ENCODE measurements at places on chromosomes 7 and 10. TPM values are rescaled to one million over a fixed set of nuclear protein-coding genes. Genes with fewer than 3 reads are reported as not detected.
A peak's percentile ranks its signal among the peaks of the same experiment; 100 is the strongest.

Gene MBLAC1
- total RNA-seq = 4.2 TPM

- DNase-seq = no peak
Observed at GRCh38 chr10:112369495-112370423, 4.2 kb upstream of the ACSL5 start.

DNA sequence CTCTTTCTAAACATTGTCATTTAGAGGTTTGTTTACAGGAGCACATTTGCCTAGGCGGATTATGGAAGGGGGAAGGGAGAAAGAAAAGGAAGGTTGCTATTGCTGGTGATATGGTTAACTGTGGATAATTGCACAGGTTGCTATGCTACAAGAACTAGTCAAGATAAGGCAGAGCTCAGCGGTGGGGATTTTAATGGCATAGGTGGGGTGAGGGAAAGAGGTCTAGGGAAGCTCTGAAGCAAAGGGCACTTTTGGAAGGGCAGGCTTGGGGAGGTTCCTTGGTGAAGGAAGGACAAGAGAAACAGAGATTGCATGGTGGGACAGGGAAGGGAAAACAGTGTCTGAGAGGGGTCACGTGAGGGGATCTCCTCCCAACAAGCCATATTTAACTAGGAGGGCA, 19.5 kb downstream of the HYAL4 start:
- DNase-seq = no peak

GRCh38 chr7:106419455-106420182, 134.8 kb upstream of the NAMPT start:
- no peak for DNase-seq

Gene PRRT4
- not detected for total RNA-seq

GRCh38 chr10:33067917-33068316, 109.9 kb upstream of the ITGB1 start:
- DNase-seq = no peak

- peak; percentile 30 for DNase-seq
Observed at GRCh38 chr7:29612596-29612995, 49.0 kb downstream of the PRR15 start.

Gene ADARB2
- total RNA-seq = not detected

Gene SORBS1
- 8.2 TPM for total RNA-seq

Gene ATOH7
- total RNA-seq = under 0.01 TPM

Gene CLEC5A
- not detected for total RNA-seq

DNA sequence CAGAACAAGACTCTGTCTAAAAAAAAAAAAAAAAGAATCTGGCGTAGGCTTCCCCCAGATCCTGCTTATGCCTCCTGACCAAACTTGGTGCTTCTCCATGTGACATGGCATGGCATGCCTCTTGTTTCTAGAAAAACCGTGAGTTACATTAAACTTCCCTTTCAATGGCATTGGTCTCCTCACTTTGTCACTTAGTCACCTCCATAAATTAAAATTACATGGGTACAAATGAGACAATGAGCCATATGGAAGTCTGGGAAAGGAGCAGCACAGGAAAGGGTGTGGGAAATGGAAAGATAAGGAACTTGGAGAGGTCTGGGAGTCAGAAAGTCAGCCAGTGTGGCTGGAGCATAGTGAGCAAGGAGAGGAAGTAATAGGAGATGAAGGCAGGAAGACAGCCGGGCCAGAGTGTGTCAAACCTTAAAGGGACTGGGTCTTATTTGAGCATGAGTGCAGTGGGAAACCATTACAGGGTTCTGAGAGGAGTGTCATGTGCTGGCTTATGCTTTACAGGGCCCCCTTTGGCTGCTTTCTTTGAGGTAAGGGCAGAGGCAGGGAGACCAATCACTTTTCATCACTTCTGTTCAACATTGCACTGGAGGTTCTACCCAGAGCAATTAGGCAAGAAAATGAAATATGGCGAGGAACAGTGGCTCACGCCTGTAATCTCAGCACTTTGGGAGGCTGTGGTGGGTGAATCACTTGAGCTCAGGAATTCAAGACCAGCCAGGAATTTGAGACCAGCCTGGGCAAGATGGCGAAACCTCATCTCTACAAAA, 21.3 kb upstream of the ZMIZ2 start:
- peak; percentile 86 for DNase-seq

DNA sequence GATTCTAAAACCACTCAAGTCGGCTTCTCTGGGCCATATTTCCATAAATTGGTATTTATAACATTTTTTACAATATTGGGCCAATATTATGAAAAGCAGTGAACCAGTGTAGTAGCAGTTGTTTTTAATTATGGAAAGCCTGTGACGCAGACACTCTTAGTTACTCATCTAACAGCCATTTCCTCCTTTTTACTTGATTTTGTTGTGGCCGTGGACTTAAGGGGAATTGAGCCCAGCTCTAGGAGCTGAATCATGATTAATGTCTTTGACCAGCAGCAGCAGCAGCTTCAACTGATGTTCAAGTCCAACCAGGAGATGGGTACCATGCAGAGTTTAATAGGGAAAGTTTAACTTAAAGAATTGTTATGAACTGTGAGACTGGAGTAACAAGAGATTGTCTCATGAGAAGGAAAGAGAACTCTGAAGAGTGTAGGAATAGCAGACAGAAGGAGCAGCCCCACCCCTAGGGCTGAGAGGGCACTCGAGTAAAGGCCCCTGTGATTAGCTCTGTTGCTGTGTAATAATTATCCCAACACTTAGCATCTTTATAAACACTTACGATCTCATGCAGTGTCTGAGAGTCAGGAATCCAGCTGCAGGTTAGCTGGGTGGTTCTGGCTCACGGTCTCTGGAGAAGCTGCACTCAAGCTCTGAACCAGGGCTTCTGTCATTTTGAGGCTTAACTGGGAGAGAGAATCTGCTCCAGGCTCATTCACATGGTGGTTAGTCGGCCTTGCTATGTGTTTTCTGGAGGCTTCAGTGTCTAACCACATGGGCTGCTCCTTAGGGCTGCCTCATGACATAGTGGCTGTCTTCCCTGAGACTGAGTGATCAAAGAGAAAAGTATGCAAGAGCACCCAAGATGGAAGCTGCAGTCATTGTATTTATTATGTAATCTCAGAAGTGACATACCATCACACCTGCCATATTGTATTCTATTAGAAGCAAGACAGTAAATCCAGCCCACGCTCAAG, 4.6 kb downstream of the LANCL2 start:
- peak; percentile 90 for DNase-seq

- DNase-seq = no peak
Observed at GRCh38 chr10:20935931-20936330, 38.8 kb upstream of the NEBL start.

DNA sequence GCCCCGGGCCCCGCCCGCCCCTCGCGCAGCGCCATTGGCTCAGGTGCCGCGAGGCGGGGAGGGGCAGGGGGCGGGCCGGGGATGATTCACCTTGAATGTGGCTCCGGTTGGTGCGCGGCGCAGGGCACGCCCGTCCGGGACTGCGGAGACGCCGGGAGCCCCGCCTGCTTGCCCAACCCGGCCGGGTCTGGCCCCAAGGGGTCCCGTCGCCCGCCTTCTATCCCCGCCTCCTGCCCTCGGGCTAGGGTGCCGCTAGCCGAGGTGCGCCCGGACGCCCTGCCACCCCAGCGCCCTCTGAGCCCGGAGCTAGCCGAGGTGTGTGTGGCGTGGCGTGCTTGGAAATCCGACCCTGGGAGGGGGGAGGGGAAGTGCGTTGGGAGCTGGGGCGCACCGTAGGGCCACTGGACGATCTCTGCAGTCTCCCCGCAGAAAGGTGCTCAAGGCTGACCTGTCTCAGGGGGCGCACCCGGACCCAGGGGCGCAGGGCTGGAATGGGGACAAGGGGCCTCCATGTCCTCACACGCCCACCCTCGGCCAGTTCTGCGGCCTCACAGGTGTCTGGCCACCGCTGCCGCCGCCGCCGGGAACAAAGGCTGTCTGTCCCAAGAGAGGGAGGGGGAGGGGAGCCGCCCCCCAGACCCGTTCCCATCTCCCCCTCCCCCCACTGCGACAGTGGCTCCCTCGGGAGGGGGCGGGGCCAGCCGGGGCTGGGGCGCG, 168.9 kb downstream of the NRF1 start:
- no peak for DNase-seq

Gene SPDYE2B
- not detected for total RNA-seq

DNA sequence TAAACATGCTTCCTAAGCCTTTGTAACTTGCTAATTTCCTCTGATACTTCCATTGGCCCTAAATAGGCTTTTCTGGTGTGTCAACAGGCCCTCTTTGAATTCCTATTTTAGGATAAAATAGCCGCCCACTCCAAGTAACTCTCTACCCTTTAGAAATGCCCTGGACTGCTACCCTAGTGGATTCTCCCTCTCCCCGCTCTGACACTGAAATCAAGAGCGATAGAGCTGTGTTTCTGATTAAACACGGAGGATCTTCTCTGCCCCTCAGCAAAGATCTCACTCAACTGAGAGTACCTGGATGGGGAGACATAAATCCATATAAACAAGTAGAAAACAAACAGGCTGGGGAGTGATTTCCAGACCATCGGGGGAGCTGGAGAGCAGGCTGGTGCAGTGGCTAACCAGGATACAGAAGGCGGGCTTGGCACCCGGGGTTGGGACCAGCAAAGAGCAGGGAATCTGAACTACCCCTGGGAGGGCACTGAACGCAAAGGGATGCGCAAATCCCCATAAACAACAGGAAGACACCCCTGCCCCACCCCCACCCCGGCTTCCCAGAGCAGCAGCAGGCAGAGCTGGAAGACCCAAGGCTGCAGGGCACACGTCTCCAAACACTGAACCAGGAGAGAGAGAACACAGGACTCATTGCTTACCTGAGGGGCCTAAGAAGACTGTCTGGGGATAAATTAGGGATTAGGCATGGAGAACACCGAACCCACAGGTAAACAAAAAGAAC, 2.5 kb downstream of the ASB13 start:
- no peak for DNase-seq

Gene ENTPD1
- total RNA-seq = 0.86 TPM

DNA sequence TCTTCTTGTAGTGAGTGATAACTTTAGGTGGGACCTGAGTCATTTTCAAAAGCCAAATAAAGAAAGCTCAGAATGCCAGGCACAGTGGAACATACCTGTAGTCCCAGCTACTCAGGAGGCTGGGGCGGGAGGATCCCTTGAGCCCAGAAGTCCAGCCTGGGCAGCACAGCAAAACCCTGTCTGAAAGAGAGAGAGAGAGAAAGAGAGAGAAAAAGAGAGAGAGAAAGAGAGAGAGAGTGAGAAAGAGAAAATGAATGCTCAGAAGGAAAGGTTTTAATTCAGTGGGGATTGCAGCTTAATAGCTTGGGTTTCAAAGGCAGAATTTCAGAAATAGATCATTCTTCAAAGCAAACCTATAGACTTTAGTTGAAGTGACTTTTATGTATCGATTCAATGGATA, 25.7 kb downstream of the GPNMB start:
- DNase-seq = no peak

- no peak for DNase-seq
Observed at GRCh38 chr10:98438715-98439114, 8.0 kb downstream of the HPS1 start.

- DNase-seq = no peak
Observed at GRCh38 chr7:151114151-151115090, 28.1 kb downstream of the AGAP3 start.

GRCh38 chr7:14332155-14332554, 342.7 kb upstream of the ETV1 start:
- peak; percentile 5 for DNase-seq

DNA sequence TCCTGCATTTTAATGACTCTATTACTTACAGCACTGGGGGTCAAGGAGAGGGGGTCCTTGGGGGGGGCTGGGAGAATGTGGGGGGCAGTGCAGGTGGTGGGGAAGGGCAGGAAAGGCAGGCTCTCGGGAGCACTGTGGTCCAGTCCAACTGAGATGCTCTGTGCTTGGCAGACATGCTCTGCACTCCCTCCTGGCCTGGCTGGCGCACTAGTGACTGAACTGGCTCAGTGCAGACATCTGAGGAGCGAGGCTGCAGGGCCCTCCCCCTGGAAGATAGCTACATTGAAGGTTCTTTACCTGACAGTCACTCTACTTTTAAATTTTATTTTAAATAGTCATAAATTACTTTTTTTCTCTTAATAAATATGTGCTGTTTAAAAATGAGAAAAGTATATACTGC, 105.7 kb downstream of the NEURL1 start:
- DNase-seq = no peak

Gene CCDC146
- 1.7 TPM for total RNA-seq

GRCh38 chr7:98315318-98315993, 34.0 kb downstream of the BRI3 start:
- no peak for DNase-seq

Gene COL26A1
- not detected for total RNA-seq

Gene AKR1C3
- total RNA-seq = 16.4 TPM

GRCh38 chr7:94344826-94345225, 49.9 kb upstream of the COL1A2 start:
- peak; percentile 55 for DNase-seq

DNA sequence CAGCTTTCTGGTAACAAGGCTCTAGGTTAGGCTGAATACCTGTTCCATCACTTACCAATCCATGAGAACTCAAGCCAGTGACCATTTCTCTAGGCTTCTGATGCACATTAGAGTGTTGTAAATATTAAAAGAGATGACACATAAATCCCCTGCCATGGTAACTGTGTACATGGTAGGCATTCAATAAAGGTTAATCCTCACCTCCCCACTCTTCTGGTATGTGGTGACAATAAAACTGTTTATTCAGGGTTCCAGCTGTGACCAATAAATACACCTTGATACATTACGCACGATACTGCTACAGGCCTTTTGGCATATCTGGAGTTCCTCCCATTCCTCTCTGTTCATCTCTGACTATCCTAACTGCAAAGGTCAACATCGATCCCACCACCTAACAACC, 171.9 kb downstream of the SRPK2 start:
- DNase-seq = no peak

GRCh38 chr7:27636326-27637006, 26.2 kb downstream of the HIBADH start:
- peak; percentile 22 for DNase-seq

DNA sequence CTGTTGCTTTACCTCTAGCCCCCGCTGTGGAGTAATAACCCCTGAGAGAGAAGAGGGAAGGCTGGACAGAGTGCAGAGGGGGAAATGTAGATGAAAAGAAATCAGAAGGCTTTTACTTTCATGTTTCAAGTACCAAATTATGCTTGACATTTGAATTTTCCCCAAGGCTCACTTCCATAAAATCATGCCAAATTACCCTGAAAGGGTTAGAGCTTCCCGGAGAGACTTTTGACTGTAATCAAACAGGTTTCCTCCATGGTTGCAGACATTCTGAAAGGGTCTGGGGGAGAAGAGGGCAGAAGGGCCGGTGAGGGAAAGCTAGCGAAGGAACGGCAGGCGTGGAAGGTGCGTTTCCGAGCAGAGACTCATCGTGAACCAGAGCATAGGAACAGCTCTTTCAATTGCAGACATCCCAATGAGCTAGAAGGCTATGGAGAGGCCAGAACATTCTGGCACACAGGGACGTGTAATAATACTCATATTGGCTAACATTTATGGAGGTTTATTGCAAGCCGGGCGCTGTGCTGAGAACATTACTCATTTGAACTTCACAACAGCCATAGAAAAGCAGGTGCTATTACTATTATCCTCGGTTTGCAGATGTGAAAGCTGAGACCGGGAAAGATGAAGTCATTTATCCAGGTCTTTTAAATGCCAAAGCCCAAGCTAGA, 620.8 kb upstream of the AUTS2 start:
- DNase-seq = no peak

DNA sequence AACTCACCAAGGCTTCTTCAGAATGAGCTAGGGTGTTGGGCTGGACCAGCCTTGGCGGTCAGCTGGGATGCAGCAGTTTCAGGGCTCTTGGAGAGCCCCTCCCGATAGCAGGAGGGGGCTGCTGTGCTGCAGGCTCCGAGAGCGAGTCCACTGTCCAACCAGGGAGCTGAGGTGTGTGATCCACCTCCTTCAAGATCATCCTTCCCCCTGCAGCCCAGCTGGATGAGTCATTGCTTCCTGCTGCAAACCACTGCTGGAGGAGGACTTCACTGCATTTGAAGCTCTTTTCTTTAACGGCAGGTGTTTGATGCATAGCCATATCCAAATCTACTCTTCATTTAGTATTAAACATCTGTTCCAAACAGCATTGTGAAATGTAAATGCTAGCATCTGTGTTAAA, 54.2 kb upstream of the EBF3 start:
- no peak for DNase-seq
